ENCODE measurements at places on chromosomes 5 and 9.

DNA sequence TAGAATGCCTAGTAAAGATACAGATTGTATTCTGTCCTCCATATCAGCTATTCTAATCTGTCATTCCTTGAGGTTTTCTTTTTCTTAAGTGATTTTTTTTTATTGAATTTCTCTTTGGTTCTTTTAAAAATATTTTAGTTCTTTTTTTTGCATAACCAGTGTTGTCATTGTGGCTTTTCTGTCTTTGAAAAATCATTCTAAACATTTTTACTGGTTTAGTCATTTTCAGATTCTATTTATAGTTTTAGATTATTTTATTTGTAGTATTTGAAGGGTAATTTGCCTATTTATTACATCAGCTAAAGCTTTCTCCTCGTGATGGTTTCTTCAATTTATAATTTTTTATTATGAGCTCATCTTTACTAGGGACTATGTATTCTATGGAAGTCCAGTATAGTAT is 78.1 kb downstream of the NDUFAF2 start:
- DNase-seq, result no peak

- DNase-seq, result no peak
Observed at GRCh38 chr5:36029914-36030313, 36.8 kb downstream of the UGT3A2 start.

GRCh38 chr5:174533751-174534241 is 190.6 kb upstream of the MSX2 start:
- DNase-seq, result peak; percentile 70

- peak; percentile 82 for DNase-seq
Observed at GRCh38 chr5:180868960-180869359, 7.9 kb upstream of the ZFP62 start.

GRCh38 chr9:29556317-29556716 is 1983.0 kb upstream of the C9orf72 start:
- DNase-seq, result no peak

- DNase-seq, result no peak
Observed at GRCh38 chr5:126385524-126386502, 37.4 kb upstream of the GRAMD2B start.

- no peak for DNase-seq
Observed at GRCh38 chr9:134854541-134854981, 26.0 kb upstream of the FCN2 start.

DNA sequence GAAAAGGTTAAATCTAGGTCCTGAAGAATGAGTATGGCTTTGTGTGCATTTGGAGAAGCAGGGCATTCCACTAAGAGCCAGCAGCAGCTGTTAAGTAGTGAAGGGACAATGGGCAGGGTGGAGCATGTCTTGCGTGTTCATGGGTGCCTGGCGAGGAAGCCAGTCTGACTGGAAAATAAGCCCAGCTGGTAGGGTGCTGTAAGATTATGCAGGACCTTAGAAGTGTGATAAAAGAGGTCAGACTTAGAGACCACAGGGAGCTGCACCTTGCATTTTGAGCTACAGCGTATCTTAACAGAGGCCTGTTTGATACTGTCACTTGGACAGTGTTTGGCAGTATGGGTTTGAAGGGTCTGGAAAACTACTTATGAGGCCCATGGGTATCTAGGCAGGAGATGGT is 131.7 kb upstream of the ELL2 start:
- DNase-seq, result no peak

GRCh38 chr9:78213712-78214111 is 22.2 kb upstream of the CEP78 start:
- no peak for DNase-seq

- DNase-seq, result no peak
Observed at GRCh38 chr5:74679966-74680365, 5.1 kb upstream of the HEXB start.

- DNase-seq, result no peak
Observed at GRCh38 chr9:5651246-5651645, 22.3 kb downstream of the RIC1 start.

GRCh38 chr5:78750281-78750680 is 101.7 kb upstream of the LHFPL2 start:
- no peak for DNase-seq

GRCh38 chr9:76559286-76559685 is 100.3 kb downstream of the GCNT1 start:
- no peak for DNase-seq

GRCh38 chr9:131490514-131490913 is 12.2 kb upstream of the POMT1 start:
- DNase-seq, result no peak

DNA sequence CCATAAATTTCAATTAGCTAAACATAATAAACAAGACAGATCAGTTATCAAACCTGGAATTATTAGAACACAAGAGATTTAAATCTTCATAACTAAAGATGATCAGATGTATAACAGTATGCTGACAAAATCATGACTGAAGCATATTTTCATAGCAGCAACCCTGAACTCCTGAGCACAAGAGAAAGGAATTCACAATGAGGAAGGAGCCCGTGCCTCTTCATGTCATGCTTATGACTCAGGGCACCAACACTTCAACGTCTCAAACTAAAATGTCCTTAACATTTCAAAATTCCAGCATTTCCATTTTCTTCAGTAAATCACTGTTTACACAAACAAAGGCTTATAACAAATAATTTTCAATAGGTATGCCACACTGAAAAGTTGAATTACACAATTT is 6.7 kb downstream of the AP3B1 start:
- DNase-seq, result peak; percentile 23

GRCh38 chr9:38224941-38225340 is 155.9 kb upstream of the SHB start:
- no peak for DNase-seq

- DNase-seq, result peak; percentile 85
Observed at GRCh38 chr9:129584136-129584535, 36.8 kb downstream of the C9orf50 start.

DNA sequence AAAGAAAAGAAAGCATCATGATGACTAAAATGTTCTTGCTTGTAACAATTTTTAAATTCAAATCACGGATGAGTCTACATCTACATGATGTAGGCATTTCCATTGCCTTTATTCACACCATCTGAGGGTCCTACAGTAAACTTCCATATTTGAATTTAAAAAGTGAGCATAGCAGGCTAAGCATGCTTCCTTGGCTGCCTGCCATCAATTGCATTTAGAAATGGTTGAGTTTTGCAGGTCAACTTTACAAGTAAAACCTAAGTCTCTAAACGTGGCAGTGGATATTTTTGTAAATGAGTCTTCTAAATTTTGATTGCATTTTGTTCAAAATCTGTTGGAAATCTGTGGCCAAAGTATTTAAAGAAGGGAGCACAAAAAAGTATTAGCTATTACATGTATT is 136.5 kb upstream of the PTCH1 start:
- DNase-seq, result no peak

DNA sequence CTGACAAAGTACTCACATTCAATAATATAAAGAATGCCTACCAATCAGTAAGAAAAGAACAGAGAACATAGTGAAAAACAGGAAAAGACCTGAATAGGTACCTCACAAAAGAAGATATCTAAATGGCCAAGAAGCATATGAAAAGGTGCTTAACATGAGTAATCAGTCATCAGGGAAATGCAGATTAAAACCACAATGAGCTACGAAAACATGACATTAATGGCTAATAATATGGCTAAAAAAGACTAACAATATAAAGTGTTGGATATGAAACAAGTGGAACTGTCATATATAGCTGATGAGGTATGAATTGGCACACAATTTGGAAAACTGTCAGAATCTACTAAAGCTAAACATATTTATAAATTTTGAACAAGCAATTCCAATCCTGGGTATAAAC is 18.9 kb downstream of the DENND1A start:
- DNase-seq, result no peak

- DNase-seq, result no peak
Observed at GRCh38 chr9:13324988-13325387, 45.5 kb upstream of the MPDZ start.

- no peak for DNase-seq
Observed at GRCh38 chr9:134860510-134860909, 20.1 kb upstream of the FCN2 start.

DNA sequence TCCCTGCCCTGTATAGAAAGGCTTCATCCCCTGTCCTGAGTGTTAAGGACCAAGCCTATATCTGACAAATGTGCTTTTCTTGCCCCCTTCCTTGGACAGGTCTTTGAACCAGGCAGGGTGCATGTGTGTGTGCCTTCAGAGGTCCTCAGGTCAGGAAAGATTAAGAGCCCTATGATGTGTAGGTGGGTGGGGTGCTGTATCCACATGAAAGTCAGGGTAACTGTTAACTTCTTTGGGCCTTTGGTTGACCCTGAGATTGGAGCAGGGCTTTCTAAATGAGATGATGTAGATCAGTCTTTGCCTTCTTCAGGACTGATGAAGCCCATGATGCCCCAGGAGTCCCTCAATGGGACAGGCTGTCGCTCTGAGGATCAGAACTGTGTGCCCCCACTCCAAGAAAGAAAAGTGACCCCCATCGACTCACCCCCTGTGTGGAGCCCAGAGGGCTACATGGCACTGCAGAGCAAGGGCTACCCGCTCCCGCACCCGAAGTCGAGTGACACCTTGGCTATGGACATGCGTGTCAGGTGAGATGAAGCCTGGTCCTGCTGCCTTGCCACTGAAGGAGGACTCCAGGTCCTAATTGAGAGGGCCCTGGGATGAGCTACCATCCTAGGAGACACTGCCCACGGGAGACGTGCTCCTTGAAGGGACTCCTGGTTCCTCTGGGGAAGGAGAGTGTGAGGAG is 29.4 kb upstream of the POMT1 start:
- DNase-seq, result no peak

DNA sequence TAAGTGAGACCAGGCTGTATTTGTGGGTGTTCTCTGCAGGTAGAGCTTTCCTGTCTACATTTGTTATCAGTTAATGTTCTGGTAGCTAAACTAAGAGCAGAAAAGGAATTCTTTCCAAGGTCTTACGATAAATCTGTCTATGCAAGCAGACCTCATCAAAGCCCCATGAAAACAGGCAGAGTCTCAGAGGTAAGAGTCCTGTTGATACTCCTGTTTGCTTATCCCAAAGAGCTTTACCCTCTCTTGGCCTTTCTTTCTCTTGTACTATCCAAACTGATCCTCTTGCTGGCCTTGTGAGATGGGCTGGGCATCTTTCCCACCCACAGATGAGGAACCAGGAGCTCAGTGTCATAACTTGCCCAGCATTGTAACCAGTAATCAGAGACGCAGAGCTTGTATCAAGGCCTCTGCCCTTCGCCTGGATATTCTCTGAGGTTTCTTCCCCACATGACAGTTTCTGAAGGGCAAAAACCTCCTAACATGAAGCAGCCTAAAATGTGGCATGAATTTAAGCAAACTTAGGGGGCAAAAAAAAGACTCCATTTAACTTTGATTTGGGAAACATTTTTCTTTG is 33.5 kb downstream of the PRKACG start:
- DNase-seq, result no peak

DNA sequence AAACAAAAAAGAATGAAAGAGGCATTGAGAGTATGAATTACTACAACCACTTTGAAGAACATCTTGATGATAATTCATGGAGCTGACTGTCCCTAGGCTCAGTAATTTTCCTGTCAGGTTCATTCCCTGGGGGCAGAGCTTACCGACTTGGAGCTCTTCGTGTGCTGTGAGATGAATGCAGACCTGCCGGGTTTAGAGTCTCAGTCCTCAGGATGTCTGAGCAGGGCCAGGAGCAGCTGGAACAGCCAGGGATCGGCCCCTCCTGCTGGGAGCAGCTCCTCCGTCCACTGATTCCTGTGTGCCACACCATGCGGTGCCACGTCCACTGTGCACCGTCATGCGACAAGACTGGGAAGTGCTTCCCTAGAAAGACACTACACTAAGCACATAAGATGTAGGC is 62.2 kb upstream of the SPIN1 start:
- DNase-seq, result no peak

GRCh38 chr9:33178972-33179697 is 12.0 kb upstream of the B4GALT1 start:
- DNase-seq, result no peak

DNA sequence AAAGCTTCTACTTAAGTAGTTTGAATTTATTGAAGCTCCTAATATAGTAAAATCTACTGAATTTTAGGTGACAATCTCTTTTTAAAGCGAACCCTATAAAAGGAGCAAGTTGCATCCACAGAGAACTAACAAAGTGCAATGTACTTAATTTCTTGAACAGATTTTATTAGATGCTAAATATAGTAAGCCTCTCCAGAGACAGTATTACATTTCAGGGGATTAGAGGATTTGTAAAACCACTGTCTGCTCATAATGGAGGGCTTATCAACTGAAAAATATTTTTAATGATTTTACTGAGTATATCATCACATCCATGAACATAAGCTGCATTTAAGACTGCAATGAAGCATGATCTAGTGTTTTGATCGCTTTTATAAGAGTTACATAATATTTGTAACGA is 230.0 kb upstream of the EFNA5 start:
- DNase-seq, result no peak

DNA sequence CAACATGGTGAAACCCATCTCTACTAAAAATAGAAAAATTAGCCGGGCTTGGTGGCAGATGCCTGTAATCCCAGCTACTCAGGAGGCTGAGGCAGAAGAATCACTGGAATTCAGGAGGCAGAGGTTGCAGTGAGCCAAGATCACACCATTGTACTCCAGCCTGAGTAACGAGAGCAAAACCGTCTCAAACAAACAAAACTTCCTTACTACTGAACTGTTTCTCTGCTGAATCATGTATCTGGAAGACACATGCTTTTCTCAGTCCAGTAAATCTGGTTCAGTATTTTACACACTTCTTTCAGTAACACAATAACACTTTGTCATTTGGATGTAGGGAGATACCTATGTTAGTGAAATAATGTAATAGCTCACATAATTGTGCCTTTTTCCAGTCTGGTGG is 7.9 kb downstream of the TRMT10B start:
- no peak for DNase-seq

GRCh38 chr9:77092536-77092935 is 73.1 kb downstream of the FOXB2 start:
- no peak for DNase-seq

DNA sequence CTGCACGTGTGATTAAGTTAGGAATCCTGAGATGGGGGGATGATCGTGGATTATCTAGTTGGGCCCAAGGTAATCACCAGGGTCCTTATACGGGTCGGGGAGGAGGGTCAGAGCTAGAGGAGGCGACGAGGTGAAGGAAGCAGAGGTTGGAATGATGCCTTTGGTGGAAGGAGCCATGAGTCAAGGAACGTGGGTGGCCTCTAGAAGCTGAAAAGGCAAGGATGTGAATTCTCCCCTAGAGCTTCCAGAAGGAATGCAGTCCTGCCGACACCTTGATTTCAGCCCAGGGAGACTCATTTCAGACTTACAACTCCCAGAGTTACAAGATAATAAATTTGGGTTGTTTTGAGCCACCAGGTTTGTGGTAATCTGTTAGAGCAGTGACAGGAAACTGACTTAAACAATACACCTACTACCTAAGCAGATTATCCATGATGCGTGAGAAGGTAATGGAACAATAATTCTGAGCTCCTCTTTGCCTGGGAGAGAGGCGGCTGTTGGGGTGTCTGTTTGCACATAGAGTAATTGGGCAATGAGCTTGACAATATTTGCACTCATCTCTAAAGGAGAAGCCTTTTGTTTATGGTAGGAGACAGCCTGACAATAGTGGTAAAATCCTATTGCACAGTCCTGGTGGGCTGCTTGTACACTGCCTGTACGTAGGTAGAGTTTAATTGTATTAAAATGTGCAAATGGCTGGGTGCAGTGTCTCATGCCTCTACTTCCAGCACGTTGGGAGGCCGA is 129.3 kb upstream of the IER5L start:
- DNase-seq, result no peak

- DNase-seq, result no peak
Observed at GRCh38 chr5:66322786-66323528, 178.9 kb downstream of the SREK1 start.
